ENCODE measurements at places on chromosomes 11 and 22.
A peak's percentile ranks its signal among the peaks of the same experiment; 100 is the strongest.

DNA sequence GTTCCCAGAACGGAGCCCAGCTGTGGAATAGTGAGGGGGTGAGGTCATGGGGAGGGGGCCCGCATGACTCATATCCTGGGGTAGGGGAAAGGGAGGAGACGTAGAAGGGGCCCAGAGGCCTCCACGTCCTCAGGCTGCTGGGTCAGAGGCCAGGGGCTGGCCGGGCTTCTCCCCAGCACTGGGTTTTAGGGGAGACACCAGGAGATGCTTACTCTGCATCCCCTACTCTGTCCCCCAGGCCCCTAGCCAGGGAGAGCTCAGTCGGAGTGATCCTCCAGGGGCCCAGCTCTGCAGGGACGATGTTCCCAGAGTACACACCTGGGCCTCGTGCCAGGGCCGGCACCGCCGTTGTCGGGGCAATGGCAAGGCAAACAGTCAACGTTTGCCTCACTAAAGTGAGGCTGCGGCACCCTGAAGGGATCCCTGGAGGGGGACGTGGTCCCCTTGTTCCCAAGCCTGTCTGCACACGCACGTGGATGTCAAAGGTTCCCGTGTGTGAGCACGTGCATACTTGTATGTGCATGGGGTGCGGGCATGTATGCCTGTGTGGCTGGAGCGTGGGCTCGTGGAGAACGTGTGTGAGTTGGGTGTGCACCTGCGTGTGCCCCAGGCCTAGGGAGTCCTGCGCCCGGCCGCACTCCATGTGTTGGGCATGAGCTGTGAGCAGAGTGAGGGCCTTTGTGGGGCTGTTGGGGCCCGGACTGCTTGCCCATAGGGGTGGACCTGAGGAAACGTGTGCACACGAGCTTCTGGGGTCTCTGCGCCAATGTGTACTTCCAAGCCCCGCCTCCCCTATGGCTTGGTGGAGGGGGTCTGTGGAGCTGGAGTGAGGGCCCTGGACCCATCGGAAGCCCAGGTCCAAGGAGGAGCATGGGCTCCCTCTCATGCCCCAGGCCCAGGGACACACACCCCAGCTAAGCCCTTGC, 14.2 kb downstream of the PRR33 start:
- no peak for DNase-seq

DNA sequence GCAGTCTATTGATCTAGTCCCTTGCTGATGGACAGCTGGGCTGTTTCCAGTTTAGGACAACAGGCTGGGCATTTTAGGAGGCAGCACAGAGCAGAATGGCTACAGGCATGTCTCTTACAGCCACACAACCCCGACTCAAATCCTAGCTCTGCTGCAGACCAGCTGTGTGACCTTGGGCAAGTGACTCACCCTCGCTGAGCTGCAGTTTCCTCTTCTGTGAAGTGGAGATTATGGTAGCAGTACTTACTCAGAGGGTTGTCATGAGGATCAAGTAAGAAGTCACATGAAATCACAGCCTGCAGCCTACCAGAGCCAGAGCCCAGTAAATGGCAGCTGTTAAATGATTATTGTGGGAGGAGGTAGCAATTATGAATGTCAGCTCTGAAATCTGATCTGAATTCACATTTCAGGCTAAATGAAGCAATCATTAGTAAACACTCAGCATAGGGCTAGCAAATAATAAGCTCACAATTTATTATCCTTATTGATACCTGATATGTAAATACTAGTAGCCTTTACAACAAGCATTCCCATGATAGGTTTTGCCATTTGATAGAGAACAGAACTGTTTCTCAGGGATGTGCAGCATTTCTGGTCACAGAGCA, 58.9 kb downstream of the MYEOV start:
- DNase-seq = peak; percentile 82

DNA sequence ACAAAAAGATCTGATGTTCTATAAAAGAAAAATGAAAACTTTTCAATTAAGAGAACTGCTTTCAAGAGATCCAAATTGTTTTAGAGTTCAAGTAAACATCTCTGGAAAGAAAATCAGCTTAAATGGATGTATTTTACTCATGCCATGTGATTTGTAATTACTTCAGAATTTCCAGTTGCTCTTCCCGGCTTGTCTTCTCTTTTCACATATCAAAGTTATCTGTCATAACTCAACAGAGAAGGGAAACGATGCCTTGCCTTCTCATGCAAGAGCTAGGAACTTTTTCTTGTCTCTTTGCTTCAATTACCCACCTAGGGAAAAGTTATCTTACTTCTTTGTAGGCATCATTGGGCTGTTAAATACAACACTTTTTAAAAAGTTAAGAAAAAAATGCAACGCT, 255.2 kb upstream of the POU2AF2 start:
- no peak for DNase-seq

- DNase-seq = no peak
Observed at GRCh38 chr11:117520201-117520600, 192.5 kb downstream of the CEP164 start.

DNA sequence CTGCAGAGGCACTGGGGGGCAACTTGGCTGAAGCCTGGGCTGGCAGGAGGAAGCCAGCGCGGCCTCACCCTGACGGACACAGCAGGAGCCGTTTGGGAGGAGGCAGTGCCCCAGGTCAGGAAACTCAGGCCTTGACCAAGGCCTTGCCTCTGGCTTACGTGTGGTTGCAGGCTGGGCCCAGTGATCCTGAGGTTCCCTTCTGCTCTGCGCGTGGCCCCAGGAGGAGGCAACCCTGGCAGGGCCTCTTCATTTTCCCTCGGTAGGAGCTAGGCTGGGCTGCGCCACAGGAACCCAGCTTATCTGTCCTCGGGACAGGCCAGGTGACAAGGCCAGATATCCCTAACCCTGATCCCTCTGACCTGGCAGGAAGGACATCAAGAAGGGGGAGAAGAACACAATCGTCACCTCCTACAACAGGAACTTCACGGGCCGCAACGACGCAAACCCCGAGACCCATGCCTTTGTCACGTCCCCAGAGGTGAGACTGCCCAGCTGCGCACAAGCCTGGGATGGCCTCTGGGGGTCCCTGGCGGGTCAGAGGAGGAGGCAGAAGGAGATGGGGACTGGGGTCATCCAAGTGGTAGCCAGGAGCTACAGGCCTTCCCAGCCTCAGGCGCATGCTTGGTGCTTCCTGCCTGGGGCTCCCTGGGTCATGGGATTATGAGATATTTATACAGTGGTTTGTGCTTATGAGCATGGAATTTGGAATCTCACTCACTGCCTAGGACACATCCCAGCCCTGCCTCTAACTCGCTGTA, 20.6 kb downstream of the POLR3H start:
- peak; percentile 10 for DNase-seq

- no peak for DNase-seq
Observed at GRCh38 chr11:110802162-110802561, 89.9 kb upstream of the ARHGAP20 start.

DNA sequence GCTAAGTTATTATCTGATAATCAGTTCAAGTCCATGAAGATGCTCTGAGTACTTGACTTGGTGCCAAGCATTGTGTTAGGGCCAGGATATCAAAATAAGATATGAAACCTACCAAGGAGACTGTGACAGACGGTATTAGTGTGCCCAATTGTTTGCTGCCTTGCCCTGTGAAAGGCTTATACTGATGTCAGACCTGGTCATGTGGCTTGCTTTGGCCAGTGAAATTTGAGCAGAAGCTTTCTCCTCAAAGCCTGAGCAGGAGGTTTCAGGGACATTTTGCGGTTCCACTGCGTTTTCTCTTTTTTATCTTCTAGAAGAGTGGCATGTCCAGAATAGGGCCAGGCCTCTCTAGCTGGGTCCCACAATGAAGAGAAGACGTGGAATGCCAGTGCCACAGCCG, 15.8 kb upstream of the PKNOX2 start:
- no peak for DNase-seq

DNA sequence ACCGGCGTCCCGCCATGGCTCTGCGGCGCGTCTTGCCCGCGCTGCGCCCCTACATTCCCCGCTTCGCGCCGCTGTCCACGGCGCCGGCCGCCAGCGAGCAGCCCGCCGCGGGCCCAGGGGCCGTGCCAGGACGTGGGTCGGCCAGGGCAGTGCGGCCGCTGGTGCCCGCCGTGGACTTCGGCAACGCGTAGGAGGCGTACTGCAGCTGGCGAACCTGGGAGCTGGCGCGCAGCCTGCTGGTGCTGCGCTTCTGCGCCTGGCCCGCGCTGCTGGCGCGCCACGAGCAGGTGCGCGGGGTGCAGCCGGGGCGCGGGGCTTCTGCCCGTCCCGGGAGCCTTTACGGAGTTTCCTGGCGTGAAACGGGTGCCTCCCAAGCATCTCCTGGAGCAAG, 20.1 kb downstream of the DGCR6L start:
- no peak for DNase-seq

DNA sequence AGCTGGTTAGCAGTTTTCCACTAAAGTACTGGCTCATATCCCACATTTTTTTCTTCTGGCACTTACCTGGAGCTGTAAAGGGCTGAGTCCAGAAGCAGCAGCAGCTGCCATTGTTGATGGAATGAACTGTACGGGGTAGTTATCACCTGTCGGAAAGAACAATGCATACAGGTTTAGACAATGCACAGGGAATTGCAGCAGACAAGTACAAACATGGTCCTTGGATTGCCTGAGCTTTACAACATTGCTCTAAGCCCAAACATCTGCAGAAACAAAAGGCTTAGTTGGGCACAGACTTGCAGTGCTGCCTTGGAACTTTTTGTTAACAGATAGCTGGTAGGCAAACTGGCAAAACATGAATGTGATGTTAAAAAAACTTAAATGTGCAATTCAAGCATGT, 258.8 kb downstream of the SOX6 start:
- no peak for DNase-seq

DNA sequence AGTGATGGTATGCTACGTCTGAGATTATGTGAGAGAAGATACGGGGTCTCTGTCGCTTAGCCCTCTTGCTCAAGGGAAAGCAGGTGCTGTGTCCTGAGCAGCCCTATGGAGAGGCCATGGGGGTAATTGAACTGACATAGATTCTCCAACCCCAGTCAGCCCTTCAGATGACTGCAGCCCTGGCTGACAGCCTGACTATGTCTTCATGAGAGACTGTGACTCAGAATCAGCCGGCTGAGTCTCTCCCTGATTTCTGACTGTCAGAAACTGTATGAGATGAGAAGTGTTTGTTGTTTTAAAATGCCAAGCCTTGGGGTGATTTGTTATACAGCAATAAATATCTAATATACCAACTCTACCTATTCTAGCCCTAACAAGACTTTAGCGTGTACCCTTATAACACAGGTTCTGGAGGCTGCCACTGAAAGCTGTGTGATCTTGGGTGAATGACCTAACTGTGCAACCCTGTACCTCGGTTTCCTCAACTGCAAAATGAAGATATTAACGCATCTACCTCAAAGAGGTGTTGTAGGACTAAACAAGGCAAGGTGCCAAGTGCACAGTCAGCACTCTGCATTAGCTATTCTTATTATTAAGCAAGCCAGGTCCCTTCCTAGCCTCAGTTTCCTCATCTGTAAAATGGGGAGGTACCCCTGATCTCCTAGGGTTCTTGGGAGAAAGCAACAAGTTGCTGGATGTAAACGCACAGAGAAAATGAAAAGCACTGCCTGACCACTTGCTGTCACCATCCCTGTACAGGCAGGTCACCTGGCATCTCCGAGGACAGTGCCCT, 24.9 kb downstream of the SLC43A1 start:
- DNase-seq = no peak

DNA sequence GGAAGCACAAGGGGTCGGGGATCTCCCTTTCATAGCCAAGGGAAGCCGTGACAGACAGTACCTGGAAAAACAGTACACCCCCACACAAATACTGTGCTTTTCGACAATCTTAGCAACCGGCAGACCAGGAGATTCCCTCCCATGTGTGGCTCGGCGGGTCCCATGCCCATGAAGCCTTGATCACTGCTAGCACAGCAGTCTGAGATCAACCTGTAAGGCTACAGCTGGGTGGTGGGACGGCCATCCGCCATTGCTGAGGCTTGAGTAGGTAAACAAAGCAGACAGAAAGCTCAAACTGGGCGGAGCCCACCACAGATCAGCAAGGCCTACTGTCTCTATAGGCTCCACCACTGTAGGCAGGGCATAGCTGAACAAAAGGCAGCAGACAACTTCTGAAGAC, 180.2 kb upstream of the SOX6 start:
- DNase-seq = no peak

DNA sequence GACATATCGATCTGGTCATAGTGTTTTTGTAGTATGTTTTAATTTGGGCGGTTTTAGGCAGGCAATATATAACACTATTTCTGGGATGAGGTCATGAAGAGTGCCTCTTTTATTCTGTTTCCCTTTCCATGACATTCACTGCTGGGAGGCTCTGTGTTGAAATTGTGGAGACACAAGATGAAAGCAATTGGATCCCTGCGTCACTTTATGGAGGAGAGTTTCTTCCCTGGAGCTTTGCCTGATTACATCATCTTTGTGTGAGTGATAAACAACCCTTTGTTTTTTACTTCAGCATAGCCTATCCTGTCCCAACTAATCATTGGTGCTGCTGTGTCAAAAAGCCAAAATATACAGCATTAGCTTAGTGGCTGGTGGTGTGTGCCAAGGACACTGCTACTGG, 48.6 kb downstream of the PARVG start:
- DNase-seq = no peak

- DNase-seq = no peak
Observed at GRCh38 chr11:68444566-68444965, 16.0 kb upstream of the PPP6R3 start.

- DNase-seq = no peak
Observed at GRCh38 chr22:50516068-50516467, 8.0 kb downstream of the NCAPH2 start.

DNA sequence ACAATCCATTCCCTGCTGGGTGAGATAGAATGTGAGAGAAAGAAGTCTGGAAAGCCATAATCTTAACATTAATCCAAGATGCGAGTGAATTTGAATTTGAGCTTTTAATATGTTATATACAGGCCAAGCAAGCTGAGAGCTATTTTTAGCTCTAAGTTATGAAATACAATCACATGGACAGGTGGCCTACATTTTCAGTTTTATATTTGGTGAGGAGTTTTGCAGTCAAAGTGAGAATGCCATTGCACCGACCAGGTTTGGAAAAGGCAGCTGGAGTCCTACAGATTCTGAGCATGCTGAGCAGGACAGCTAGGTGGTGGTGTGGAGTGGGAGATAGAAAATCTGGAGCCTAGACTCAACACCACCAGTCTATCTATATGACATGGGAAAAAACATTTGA, 12.0 kb downstream of the OR5B21 start:
- no peak for DNase-seq

GRCh38 chr11:68345776-68346461, 33.5 kb downstream of the LRP5 start:
- DNase-seq = no peak

- no peak for DNase-seq
Observed at GRCh38 chr11:58586998-58587397, 8.1 kb downstream of the ZFP91 start.

DNA sequence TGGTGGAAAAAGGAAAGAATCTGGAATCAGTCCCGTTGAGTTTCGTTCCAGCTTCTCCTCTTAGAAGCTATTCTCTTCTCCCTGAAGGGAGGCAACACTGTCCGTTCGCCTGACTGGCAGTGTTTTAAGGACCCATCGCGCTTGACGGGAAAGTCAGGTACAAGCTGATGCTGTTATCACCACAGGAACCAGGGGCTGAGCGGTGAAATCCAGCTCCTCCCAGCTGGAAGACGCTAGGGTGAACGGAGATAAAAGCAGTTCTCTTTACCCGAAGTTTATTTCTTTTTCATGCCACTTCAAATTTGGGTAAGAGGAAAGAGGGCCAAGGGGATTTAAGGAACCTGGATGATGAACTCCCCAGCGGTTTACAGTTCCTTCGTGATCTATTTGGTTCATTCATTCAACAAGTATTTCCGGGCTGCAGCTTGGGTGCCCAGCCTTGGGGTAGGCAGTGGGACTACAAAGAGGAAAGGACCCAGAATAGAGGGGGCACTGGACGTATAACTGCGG, 551 bp upstream of the DEUP1 start:
- DNase-seq = no peak
